ENCODE measurements at places on chromosomes 11 and 22.

DNA sequence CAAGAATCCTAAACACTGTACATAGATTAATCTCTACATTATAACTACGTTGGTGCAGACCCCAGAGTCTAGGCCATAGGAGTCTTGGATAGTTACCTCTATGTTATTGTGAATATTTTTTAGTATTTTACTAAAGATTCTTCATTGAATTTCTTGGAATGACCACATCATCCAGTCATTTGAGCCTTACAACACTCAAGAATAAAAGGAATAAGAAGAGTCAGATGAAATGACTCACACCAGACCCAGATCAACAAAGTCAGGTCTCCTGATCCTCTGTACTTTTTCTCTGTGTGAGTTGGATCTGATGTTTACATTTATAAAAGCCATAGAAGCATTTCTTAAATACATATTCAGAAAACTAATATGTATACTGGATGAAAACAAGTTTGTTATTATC is 179.2 kb upstream of the ARHGAP20 start:
- no peak for DNase-seq

GRCh38 chr11:65204646-65205601 is 23.2 kb downstream of the CAPN1 start:
- DNase-seq, result no peak

GRCh38 chr22:41963453-41964111 is 5.7 kb upstream of the SEPTIN3 start:
- DNase-seq, result no peak

GRCh38 chr11:120212259-120212878 is 1.5 kb downstream of the OAF start:
- DNase-seq, result no peak

DNA sequence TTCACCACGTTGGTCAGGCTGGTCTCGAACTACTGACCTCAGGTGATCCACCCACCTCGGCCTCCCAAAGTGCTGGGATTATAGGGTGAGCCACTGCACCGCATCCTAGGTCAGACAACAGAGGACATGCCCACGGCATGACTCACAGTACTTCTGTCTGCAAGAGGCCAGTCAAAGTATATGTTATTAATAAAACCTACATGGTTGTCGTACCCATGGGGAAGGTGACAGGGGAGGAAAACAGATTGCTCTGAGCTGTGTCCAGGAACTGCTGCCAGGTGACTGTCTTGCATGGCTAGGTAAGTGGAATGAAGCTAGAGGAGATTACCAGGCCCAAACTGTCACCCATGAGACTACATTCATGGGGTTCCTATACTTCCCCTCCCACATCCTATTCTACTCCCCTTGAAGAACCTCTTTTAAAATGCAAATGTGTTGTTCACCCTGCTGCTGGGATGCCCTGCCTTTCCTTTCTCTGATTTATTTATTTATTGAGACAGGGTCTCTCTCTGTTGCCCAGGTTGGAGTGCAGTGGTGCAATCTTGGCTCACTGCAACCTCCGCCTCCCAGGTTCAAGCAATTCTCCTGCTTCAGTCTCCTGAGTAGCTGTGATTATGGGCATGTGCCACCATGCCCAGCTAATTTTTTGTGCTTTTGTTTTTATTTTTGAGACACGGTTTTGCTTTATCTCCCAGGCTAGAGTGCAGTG is 2.0 kb upstream of the NLRX1 start:
- DNase-seq, result no peak
